ENCODE measurements at places on chromosomes 12 and 14.
A peak's percentile ranks its signal among the peaks of the same experiment; 100 is the strongest.

DNA sequence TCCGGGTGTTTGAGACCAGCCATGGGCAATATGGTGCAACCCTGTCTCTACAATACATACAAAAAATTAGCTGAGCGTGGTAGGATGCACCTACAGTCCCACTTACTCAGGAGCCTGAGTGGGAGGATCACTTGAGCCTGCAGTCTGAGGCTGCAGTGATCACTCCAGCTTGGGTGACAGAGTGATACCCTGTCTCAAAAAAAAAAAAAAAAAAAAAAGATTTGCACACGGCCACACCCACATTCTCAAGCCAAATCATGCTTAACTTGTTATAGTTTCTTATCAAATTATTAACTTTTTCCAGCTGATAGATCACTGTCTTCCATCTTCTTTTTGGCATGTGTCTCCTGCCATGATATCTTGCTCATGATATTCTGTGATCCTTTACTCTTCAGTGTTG is 6.8 kb downstream of the DRAM1 start:
- peak; percentile 30 for DNase-seq

DNA sequence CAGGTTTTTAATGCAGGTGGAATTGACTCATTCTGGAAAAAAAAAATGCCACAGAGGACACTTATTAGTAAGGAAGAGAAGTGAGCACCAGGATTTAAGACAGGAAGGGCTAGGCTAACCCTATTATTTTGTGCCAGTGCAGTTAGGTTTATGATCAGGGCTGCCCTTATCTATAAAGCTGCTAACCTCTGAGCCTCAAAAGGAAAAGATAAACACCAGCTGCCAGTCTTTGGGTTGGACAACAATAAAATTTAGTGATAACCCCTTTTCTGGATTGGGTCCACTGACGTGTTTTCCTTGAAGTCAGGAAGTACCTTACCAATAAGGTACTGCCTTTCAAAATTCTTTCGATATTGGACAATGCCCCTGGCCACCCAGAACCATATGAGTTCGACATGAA is 128.9 kb downstream of the NUBPL start:
- DNase-seq, result no peak

GRCh38 chr14:97539884-97540283 is 742.7 kb downstream of the VRK1 start:
- DNase-seq, result no peak

GRCh38 chr14:104222396-104223036 is 84.1 kb downstream of the KIF26A start:
- DNase-seq, result no peak

- DNase-seq, result no peak
Measured at GRCh38 chr12:70796989-70797388, 123.5 kb downstream of the PTPRR start.

DNA sequence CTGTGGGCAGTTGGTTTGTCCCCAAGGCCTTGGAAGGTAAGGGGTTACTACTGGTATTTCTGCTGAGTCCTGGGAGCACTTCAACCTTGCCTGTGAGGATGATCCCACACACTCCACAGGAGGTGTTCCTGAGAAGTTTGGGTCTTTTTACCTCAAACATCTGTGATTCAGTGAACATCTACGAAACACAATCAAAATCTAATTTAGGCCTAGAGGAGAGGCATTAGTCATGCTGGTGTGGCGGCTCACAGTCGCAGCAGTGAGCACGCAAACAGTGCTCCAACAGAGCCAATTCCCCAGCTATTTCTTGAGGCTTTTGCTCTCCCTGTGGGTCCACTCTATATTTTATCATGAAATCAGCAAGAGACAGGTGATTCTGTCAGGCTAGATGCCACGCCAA is 107.6 kb downstream of the APAF1 start:
- no peak for DNase-seq

- DNase-seq, result no peak
Measured at GRCh38 chr12:62396750-62397149, 69.9 kb upstream of the MON2 start.

DNA sequence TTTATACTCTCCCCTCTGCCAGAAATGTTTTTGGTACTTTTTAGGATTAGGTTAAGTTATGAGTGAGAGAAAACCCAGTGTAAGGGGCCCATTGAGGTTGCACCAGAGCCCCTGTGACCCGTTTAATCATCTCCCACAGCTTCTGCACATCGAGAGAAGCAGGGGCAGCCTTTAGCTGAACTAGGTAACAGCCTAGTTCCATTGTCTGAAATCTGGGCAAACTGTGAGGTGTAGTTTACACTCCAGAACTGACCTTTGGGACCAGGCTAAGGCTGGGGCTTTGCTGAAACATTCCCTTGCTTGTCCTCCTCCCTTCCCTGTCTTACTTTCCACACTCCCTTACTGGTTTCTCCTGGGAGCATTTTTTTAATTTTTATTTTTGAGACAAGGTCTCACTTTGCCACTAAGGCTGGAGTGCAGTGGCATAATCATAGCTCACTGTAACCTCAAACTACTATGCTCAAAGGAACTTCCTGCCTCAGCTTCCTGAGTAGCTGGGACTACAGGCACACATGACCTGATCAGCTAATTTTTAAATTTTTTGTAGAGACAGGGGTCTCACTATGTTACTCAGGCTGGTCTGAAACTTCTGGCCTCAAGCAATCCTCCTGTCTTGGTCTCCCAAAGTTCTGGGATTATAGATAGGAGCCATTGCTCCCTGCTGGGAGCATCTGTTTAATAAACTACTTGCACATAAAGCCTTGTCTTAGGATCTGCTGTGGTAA is 25.9 kb upstream of the DHRS2 start:
- no peak for DNase-seq

GRCh38 chr12:116287842-116288301 is 10.4 kb upstream of the MED13L start:
- DNase-seq, result no peak

GRCh38 chr12:121830588-121831265 is 26.9 kb downstream of the SETD1B start:
- DNase-seq, result no peak

DNA sequence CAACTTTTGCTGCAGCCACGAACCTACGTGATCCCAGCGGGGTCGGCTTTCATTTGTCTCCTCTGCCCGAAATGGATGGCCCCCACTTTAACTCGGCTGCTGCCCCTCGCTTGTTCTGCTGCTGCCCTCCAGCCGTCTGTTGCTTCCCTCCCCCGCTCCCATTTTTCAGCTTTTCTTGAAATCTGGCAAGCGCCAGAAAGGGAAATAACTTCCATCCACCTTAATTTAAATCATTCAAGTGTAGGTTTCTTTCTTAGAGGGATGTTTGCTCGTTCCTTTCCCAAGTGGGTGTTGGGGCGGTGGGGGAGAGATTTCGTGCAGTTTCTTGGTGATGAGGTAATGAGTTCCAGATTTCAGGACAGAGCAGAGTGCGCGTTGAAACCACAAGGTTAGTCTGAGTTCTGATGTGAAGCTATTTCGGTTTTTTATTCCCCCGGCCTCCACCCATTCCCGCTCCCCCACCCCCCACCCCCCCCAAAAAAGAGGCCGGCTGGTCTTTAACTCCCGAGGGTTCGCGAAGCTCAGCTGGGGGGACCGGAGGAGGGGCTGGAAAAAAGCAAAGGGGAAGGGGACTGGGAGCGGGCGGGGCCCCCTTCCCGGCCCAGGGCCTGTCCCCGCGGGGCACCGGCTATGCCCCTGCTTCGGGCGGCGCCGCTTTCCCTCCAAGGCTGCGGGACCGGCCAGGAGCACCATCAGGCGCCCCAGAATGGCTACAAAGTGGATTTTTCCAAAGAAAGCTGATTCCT is 2.2 kb upstream of the ZFP36L1 start:
- DNase-seq, result peak; percentile 77

DNA sequence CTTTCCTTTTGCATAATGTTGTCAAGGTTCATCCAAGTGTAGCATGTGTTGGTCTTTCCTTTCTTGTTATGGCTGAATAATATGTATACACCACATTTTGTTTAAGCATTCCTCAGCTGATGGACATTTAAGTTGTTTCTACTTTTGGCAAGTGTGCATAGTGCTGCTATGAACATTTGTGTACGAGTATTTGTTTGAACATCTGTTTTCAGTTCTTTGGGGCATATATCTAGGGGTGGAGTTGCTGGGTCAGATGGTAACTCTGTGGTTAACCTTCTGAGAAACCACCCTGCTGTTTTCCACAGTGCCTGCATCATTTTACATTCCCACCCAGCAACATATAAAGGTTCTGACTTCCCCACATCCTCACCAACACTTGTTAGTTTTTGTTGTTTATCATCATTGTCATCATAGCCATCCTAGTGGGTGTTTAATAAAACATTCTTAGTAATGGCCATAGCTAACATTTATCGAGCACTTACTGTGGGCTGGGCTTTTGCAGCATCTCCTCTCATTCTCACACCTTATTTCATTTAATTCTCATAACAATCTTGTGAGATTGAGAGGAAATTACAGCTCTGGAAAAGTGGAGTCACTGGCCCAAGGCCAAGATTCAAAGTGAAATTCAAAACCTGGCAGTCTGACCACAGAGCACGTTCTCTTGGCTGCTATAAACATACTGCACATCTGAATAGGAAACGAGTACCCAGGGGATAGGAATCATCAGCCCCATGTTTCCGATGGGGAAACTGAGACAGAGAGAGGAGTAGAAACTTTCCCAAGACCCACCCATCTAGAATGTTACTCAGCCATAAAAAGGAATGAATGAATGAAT is 193.6 kb downstream of the KSR2 start:
- DNase-seq, result no peak
